ENCODE measurements at places on chromosomes 4 and X.
A peak's percentile ranks its signal among the peaks of the same experiment; 100 is the strongest.

GRCh38 chr4:183823434-183823833 is 81.7 kb upstream of the STOX2 start:
- peak; percentile 67 for DNase-seq

GRCh38 chrX:1767026-1767425 is 152.2 kb downstream of the ASMT start:
- no peak for DNase-seq

GRCh38 chr4:165472943-165473676 is 94.3 kb downstream of the CPE start:
- no peak for DNase-seq

GRCh38 chrX:65697915-65698796 is 30.7 kb downstream of the MSN start:
- peak; percentile 39 for DNase-seq

GRCh38 chrX:69232945-69233344 is 67.7 kb upstream of the PJA1 start:
- no peak for DNase-seq

DNA sequence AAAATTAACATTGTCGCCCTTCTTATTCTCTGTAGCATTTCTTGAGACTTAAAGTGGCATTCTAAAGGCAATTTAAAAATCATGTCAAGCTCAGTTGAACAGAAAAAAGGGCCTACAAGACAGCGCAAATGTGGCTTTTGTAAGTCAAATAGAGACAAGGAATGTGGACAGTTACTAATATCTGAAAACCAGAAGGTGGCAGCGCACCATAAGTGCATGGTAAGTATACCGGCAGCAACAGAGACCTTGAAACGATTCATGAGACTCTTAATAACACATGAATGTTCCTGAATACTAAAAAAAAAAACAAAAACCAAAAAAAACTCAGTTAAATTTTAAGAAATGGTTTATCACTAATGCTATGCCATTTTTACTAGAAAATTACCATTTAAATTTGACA is 82.4 kb upstream of the HPRT1 start:
- DNase-seq, result peak; percentile 57

GRCh38 chr4:15186149-15186548 is 183.9 kb downstream of the CPEB2 start:
- DNase-seq, result peak; percentile 1

GRCh38 chrX:148923631-148924030 is 423.2 kb downstream of the AFF2 start:
- no peak for DNase-seq

DNA sequence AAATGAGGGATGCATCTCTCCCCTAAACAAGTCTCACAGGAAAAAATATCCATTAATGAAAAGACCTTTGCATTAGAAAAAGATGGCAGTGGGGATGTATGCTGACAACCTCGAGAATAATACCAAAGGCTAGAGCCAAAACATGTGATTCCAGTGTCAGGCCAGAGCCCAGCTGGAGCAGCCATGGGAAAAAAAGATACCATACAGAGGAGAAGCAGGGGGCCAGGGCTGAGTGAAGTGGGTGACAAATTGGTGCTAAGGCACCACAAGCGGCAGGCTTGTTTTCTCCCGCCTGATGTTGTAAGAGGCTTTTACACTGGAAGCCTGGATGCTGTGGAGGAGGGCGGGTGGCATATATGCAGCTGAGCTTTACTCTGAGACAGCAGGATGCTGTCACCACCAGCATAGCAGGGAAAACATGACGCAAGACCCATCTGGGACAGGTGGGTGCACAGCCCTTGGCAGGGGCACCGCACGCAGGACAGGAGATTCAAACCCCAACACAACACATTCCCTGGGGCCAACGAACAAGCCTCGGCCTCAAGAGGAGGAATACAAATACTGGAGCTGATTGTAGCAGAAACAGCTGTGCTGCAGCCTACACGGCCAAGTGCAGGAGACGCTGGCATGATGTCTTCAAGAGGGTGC is 91.9 kb downstream of the TSPAN5 start:
- DNase-seq, result no peak

GRCh38 chr4:56048702-56049431 is 100.1 kb downstream of the CEP135 start:
- peak; percentile 51 for DNase-seq
